GF-D8 (cell line): ENCODE measurements at places on chromosomes 6 and 20.
A peak's percentile ranks its signal among the peaks of the same experiment; 100 is the strongest.

DNA sequence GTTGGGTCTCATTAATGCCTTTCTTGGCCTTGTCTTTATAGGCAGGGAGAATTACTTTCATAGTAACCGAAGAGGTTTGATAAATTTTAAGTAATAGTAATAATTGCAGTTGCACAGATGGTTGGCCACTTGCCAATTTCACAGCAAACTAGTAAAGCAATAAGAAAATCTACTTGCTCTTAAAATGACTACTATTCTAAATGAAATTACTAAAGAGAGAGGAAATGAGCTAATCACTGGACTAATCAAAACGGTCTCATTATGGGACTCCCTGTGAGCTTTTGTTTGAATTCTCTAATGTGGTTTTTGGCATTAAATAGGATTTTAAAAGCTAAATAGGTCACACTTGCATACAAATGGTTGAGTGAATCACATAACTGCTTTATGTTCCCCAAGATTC lies 227.4 kb upstream of the PLN start:
- no peak for DNase-seq

GRCh38 chr20:53621482-53622246 lies 28.0 kb upstream of the ZNF217 start:
- DNase-seq, result peak; percentile 74

DNA sequence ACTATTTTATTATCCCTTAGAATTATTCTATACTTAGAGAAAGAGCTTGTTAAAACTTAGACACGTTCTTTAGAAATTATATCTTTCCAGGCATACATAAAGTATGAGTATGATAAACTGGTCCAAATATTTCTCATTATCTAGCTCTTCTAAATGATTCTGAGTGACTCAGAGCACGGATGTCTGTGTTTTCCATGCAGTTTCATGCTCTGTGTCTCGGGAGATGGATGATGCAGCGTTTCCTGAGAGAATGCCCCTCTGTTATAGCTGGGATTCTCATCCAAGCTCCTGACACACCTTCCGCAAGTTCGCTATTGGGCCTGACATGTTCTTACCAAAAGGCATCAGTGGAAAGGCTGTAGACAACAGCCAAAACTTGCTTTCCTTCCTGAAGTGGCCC lies 19.3 kb downstream of the SIRT5 start:
- DNase-seq, result no peak

- DNase-seq, result no peak
Measured at GRCh38 chr6:68958327-68958726, 323.2 kb downstream of the ADGRB3 start.

- no peak for DNase-seq
Measured at GRCh38 chr20:33202451-33202850, 14.7 kb upstream of the BPIFA3 start.

DNA sequence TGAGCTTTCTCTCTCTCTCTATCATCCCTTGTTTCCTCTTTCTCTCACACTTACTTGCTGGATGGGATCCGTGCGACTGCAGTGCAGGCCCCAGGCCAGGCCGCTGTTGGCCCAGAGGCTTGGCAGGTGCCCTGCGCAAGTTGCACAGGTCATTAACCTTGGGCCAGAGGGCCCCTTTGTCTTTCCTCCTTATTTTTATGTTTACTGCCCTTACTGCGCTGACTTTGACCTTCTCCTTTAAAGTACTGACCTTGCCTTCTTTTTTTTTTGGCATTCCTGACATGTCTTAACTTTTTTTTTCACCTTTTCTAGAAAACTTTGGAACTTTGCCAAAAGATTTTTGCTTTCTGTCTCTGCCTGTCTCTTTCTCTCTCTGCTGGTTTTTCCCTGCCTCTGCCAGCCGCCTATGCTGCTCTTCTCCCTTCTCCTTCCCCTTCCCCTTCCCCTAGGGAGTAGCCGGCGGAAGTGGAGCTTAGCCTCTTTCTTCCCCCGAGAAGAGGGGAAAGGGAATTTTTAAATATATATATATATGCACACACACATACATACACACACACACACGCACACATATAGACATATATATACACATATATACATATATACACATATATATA lies 59.6 kb upstream of the CDH4 start:
- DNase-seq, result no peak

GRCh38 chr20:6053064-6053775 lies 640 bp downstream of the LRRN4 start:
- DNase-seq, result no peak

GRCh38 chr6:89082486-89082891 lies 1.9 kb downstream of the PNRC1 start:
- DNase-seq, result no peak

- no peak for DNase-seq
Measured at GRCh38 chr6:92124200-92124651, 1295.1 kb downstream of the EPHA7 start.

DNA sequence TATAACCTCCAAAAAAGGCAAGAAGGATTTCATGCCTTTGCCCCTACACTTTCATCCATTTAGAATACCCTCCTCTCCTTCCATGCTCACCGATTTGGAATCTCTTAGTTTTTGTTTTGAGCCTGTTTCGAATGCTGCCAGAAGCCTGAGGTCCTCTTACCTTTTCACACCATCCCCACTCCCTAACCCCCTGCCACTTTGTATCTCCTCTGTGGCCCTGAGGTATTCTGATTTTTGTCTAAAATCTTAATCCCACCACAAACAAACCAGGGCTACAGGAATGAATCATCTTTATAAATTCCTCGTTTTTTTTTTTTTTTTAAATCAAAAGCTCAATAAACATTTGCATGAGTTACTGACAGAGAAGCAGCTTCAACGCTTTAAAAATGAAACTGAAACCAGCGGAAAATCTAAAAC lies 1.6 kb upstream of the RPS12 start:
- DNase-seq, result no peak

- DNase-seq, result peak; percentile 67
Measured at GRCh38 chr6:108958900-108959770, 110.9 kb downstream of the ARMC2 start.

- no peak for DNase-seq
Measured at GRCh38 chr20:8756410-8756809, 312.5 kb upstream of the PLCB4 start.

DNA sequence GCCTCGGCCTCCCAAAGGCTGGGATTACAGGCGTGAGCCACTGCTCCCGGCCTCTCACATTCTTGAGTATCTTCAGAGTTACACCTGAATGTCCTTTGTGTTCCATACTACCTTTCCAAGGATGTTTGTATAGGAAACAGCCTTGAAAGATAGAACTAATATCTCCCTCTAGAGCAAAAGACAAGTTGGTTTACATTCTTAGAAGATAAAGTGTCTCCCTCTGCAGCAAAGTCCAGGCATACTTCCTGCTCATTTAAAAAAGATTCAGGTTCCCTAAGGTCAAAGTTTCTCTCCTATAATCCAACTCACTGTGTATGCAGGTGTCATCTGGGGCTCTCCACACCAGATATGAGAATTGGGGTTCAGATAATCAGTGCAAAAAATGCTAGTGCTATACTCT lies 224.4 kb downstream of the TPBG start:
- no peak for DNase-seq

GRCh38 chr20:8124639-8125038 lies 7.4 kb upstream of the PLCB1 start:
- DNase-seq, result no peak

- DNase-seq, result no peak
Measured at GRCh38 chr6:33616913-33617312, 4.2 kb upstream of the ITPR3 start.

GRCh38 chr6:69624944-69625343 lies 171.9 kb downstream of the LMBRD1 start:
- no peak for DNase-seq

DNA sequence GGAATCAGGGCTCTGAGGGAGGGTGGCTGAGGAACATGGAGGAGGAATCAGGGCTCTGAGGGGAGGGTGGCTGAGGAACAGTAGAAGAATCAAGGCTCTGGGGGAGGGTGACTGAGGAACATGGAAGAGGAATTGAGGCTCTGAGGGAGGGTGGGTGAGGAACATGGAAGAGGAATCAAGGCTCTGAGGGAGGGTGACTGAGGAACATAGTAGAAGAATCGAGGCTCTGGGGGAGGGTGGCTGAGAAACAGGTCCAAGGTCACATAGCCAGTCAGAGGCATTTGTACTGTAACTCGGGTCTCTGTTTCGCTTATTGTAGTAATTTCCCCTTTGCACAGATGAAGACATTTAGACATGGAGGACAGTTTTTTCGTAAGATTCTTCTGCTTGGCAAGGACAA lies 164.8 kb downstream of the SOBP start:
- no peak for DNase-seq

DNA sequence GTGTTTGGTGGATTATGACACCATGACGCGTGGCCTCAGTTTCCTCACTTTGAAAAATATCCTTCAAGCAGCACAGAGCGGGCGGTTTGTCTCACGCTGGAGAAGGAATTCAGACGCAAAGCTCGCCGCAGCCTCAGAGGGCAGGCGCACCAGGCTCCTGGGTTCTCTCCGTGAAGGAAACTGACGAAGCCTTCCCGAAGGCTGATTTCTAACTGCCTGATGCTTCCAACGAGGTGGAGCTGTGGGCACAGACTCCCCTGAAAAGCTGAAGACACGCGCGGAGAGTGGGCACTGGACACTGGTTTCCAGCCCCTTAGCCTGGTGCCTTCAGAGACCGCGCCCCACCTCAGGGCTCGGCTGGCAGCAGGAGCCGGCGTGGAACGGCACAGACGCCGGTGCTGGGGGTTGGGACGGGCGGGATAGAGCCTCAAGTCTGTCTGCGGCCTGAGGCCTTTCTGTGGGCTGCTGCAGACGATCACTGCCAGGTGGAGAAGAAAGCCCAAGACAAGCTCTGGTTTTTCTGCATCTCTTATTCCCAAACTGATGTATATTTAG lies 56.1 kb downstream of the DACT2 start:
- no peak for DNase-seq

- DNase-seq, result no peak
Measured at GRCh38 chr20:42492290-42492689, 697.4 kb downstream of the PTPRT start.

GRCh38 chr6:25202504-25202903 lies 76.7 kb upstream of the CARMIL1 start:
- DNase-seq, result no peak

GRCh38 chr6:5478380-5478779 lies 217.1 kb downstream of the FARS2 start:
- DNase-seq, result no peak

DNA sequence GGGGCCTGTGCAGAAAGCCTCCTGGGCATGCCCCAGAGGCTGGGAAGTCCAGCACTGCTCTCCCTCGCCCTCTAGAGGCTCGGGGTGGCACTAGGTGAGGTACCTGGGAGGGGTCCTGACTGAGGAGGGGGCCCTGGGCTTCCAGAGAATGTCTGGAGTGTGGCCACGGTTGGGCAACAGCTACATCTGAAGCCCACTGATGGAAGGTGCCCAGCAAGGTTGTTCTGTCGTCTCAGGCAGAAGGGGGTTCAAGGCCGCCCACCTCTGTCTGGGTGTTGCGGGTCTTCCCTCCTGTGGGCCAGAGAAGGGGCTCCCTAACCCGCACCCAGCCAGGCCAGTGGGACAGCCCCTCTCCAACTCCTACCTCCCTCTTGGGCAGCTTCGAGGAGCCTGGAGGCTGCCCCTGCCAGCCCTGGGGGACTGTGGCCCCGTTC lies 11.4 kb upstream of the VEGFA start:
- DNase-seq, result no peak

DNA sequence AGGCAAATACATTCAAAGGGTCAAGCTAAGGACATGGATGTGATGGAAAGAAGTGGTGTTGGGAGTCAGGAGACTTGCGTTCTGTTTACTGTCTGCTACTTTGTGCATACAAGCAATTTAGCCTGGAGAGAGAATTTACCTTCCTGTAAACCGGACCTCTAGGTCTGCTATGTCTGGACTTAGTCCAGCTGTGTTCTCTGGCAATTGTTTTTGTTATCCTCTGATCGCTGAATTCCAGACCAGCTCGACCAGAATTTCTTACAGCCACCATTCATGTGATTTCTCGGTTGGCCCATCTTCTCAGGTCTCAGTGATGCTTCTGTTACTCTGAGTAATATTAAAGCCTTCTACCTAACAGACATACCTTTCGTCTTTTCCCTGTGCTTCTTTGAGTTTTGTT lies 75.2 kb downstream of the LRRC1 start:
- no peak for DNase-seq

GRCh38 chr20:23507346-23507745 lies 16.4 kb downstream of the CST8 start:
- no peak for DNase-seq

GRCh38 chr6:170296746-170297575 lies 6.1 kb upstream of the DLL1 start:
- no peak for DNase-seq

DNA sequence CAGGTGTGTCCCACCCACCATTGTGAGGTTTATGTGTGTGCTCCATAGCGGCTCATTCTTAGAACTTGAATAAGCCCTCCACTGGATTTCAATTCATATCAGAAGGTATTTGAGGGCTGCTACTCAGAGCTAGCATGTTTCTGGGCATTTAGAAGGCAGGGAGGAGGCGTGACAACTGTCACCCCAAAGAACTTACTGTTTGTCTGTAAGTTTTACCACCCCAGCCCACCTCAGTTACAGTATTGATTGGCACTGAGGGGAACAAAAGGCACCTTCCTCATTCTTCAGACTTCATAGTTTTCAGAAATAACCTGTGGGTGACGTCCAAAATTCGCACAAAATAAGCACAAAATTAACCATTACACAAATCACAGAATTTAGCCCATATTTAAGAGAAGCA lies 81.7 kb downstream of the KHDC1L start:
- DNase-seq, result no peak

- DNase-seq, result no peak
Measured at GRCh38 chr20:39745380-39745779, 783.2 kb downstream of the DHX35 start.

DNA sequence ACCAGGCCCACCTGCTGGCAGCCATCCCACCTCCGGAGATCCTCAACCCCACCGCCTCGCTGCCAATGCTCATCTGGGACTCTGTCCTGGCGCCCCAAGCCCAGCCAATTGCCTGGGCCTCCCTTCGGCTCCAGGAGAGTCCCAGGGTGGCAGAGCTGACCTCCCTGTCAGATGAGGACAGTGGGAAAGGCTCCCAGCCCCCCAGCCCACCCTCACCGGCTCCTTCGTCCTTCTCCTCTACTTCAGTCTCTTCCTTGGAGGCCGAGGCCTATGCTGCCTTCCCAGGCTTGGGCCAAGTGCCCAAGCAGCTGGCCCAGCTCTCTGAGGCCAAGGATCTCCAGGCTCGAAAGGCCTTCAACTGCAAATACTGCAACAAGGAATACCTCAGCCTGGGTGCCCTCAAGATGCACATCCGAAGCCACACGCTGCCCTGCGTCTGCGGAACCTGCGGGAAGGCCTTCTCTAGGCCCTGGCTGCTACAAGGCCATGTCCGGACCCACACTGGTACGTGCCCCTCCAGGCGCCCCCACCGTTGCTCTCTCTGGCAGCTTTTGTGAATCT lies 1.1 kb downstream of the SNAI1 start:
- no peak for DNase-seq
